Renal pelvis (tissue), 12 donors: ENCODE measurements at places on chromosomes 12 and 14. TPM values are rescaled to one million over a fixed set of nuclear protein-coding genes. Genes with fewer than 3 reads are reported as not detected.

DNA sequence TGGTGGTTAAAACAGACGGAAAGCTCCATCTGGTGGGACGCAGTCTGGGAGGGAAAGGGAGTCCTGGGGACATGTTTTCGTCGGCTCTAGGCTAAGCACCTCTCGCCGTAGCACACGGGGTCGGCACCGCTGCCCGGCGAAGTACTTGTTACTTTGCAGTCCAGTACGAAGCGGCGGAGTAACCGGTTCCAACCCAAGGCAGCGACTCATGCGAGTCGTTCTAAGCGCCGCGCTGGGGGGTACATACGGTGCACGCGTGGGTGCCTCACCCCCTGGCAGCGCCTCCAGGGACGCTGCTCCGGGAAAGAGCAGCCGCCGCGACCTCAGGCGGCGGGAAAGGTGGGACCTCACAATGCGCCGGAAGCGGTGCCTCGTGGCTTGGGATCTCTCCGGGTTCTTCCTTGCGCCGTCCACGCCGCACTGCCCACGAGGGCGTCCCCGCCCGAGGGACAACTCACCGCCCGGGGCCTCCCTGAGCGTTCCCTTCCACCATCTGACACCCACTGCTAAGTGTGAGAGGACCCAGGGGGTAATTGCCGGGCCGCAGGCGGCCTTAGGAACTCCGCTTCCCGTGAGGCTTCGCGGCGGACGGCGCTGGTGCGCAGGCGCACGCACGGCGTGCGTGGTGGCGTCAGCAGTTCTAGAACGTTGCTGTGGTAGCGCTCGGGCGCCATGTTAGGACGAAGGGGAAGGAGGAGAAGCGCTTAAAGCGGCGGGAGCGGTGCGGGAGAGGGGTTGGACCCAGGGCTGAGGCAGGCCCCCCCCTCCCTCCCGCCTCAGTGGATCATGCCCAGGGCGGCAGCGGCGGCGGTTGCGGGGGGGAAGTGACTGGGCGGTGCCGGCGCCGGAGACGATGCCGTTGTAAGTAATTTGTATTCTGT lies at the start of gene PAPOLA:
Gene PAPOLA (plus strand): TSS at position 643 of the 881 bp plus-strand sequence. CDS start 211 bp downstream, at position 854.
- DNase-seq = peak; percentile 97

DNA sequence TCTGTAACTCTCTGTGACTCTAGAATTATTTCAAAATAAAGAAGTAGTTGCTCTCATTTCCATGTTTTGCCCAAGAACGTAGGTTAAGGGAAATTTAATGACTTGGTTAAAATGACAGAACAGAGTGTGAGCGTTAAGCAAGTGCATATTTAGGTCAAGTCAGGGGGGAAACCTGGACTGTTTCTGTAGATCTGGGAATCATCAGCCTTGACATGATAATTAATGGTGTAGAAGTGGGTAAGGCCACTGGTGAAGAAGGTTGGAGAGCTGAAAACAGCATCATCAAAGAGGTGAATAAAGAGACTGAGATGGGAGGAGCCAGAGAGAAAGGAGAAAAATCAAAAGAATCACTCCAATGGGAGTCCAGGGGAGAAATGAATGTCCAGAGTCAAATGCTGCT lies 49.4 kb upstream of the STK38L start:
- DNase-seq = no peak

GRCh38 chr12:14111230-14111865 lies 129.9 kb upstream of the GRIN2B start:
- DNase-seq = peak; percentile 27

DNA sequence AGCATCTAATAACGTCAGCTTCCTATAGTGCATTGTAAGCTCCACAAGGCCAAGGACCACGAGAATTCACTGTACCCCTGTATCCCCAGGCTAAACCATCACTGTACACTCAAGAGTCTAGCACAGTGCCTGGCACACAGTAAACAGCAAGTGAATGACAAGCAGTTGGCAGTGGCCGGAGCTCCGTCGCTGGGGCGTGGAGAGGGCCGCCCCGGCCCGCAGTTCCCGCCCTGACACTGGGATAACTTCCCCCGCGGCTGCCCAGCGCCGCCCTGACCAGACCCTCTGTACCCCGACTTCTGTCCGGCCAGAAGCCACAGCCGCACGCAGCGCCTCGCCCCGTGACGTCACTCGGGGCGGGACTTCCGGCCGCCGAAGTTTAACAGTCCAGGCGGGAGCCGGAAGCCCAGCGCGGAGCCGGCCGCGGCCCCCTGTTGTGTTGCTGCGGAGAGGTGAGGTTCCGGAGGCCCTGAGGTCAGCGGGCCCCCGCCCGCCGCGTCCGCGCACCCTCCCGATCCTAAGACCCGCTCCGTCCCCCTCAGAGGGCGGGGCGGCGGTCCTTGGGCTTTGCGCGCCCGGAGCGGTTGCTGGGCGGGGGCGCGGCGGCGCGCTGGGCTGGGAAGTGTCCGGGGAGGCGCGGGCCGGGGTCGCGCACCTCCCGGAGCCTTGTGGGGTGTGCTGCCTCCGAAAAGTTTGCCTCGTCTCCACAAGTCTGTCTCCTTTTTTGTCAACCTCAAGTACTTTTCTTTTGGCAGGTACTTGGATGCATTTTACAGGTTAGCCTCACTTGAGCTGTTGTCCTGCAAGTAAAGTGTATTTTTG lies at the start of gene NEDD1:
Gene NEDD1 (plus strand): TSS at position 409 of the 822 bp plus-strand sequence. CDS start 2,503 bp downstream, outside the sequence.
- DNase-seq = peak; percentile 86

DNA sequence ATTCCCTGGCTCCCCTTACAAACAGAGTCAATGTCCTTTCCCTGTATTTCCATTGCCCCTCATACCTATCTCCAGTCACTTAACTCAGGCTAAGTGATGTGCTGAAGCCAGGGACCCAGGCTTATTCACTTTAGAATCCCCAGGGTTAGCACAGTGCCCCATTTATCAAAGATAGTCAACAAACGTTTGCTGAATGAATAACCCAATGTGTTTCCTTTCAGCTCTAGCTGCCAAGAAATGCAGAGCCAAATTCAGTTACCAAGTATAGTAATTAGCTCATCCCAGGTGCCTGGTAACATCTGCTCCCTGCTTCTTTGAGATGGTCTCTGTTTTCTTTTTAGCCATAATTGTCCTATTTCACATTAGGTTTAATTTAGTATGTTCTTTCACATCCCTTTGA lies 189.5 kb downstream of the PHLDA1 start:
- no peak for DNase-seq

- DNase-seq = no peak
Observed at GRCh38 chr14:103207388-103208072, 84.3 kb downstream of the TNFAIP2 start.

DNA sequence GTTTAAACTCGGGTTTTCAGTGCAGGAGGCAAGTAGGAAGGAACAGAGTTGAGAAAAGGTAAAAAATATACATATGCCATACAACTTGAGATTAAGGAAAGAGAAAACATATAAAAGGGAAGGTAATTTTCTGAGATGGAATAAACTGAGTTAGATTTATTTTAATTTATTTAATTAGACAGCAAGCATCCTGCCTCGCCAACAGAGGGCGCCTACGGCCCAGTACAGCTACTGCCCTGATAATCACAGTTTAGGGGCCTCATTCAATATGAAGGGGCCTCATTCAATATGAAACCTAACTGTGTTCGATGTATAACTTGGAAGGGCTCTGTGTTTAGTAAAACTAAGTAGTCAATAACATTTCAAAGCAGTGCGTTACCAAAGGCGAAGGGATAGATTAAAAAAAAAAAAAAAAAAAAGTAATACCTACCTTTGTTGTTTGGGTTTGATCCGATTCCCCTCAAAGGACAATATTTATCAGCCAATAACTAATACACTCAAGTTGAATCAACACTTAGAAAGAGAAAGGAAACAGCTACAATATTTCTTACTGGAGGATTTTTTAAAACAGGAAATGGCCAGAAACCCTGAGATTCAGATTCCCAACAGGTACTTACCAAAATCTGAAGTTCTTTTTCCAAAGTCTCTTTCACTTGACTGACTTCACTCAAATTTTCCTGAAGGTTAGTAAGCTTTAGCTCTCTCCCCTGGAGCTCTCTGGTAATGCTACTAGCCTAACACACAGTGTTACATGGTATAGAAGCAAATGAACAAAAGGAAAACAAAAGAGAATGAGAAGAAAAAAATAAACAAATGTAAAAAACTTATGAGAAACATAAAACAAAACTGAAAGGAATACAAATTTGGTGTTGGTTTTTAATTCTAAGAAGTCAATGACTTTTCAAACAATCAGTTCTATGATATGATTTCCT lies 70.0 kb upstream of the VPS33A start:
- no peak for DNase-seq

DNA sequence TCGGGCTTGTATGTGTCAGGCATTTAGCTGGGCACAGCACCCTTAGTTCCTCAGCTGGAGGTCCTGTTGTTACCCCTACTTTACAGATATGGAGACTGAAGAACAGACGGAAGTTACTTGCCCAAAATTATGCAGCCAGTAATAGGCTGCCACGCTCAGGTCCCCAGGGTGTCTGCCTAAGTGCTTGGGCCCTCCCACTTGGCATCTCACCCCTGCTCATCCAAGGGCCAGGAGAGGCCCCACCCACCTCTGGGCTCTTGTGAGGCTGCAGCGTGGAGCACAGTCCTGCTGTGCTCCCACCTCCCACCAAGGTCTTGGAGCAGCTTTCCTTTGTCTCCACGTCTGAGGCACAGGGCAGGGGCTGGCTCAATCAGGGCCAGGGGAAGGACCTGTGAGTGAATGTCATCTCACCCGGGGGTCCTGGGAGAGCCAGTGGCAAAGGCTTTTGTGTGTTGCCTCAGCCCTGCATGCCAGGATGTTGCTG lies 64.6 kb downstream of the BEGAIN start:
- no peak for DNase-seq

GRCh38 chr14:104573930-104574329 lies 5.6 kb upstream of the C14orf180 start:
- DNase-seq = no peak

GRCh38 chr14:105398726-105399465 lies 558 bp downstream of the TEX22 start:
- DNase-seq = no peak

The KRT83 gene
- polyA plus RNA-seq = not detected

The OR6C4 gene
- not detected for polyA plus RNA-seq
